Placental pericyte (primary cell): ENCODE measurements at places on chromosomes 1 and 21. TPM values are rescaled to one million over a fixed set of nuclear protein-coding genes. Genes with fewer than 3 reads are reported as not detected.

The MIGA1 gene
- 13.8 and 20.5 TPM in 2 replicates for total RNA-seq

The EXTL1 gene
- under 0.01 and 0.43 TPM in 2 replicates for total RNA-seq

The TRAPPC3 gene
- total RNA-seq: 93.6 and 96.5 TPM in 2 replicates

The SELENBP1 gene
- 8.7 and 30.9 TPM in 2 replicates for total RNA-seq

The RPL11 gene
- 344 and 681 TPM in 2 replicates for total RNA-seq

The HIVEP3 gene
- total RNA-seq: 8.7 and 9.4 TPM in 2 replicates

The FAM72B gene
- total RNA-seq: 1.5 and 4.6 TPM in 2 replicates

The HMCN1 gene
- 4.2 and 5.5 TPM in 2 replicates for total RNA-seq

The KLHDC9 gene
- total RNA-seq: 0.66 and 1.1 TPM in 2 replicates

The OR2T2 gene
- total RNA-seq: not detected in 2 replicates

The SMYD2 gene
- total RNA-seq: 31.6 and 32.0 TPM in 2 replicates

The S100PBP gene
- 30.2 and 34.4 TPM in 2 replicates for total RNA-seq

The S1PR1 gene
- total RNA-seq: 1.3 and 16.0 TPM in 2 replicates

The OPTC gene
- not detected in 2 replicates for total RNA-seq

The CLCA1 gene
- total RNA-seq: 0.22 TPM in 1 of 2 replicates, not detected in the other
